AG08395 (cell line): ENCODE measurements at places on chromosomes 3 and 15.

DNA sequence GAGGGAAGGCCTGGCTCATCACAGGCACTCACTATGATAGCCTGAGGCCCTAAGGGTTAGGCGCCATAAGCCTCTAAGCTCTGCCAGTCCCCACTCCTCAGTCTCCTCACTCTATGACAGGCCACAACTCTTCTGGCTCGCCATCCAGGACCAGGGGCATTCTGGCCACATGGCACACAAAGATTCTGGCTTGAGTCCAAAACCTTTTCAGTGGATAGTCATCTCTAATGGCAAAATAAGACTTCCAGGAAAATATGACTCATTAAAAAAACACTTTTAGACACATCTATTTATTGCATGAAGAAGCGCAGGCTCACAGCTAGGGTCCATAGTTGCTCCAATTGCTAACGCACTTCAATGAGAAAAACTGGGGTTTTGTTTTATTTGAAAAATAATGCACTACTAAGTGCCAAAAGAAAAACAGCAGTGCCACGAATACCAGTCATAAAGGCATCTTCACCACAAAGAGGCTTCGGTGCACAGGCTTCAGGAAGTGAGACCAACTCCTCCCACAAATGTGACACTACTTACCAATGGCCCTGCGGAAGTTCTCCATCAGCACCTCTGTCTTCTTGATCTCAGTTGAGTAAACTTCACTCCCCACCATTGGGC is 11.1 kb downstream of the RUVBL1 start:
- DNase-seq = peak; percentile 55

GRCh38 chr15:85733416-85733815 is 61.3 kb downstream of the KLHL25 start:
- DNase-seq = no peak

DNA sequence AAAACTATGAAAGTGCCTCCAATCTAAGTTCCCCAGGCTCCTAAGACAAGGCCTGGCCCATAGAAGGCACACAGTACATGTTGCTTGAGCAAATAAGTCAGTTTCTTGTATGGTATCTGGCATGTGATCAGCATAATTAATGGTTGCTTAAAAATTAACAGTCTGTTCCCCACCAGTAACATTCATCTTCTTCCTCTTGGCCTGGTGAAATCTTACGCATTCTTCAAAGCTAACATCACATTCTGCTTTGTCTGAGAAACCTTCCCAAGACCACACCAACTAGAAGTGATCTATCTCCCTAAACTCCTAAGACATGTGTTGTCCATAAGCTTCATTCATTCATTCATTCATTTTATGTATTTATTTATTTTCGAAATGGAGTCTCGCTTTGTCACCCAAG is 48.1 kb downstream of the LIPC start:
- DNase-seq = no peak

GRCh38 chr3:160665784-160666526 is 11.0 kb upstream of the ARL14 start:
- peak; percentile 10 for DNase-seq

- no peak for DNase-seq
Observed at GRCh38 chr3:127666676-127667075, 6.1 kb upstream of the ABTB1 start.

DNA sequence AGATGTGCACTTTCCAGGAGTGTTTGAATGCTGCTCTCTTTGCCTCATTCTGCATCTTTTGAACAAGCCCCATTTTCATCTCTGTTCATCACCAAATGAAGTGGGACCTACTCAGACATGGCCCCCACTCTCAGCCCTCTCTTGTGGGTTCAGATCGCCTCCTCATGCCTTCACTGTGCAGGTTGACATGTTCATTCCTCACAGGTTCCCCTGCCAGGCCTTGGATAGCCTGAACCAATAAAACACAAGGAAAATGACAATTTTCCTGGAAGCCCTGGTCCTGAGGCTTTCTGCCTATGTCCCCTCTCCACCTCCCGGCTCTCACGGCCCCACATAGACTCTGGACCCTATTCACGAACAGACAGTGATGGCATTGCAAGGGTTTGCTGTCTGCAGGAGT is 17.7 kb downstream of the KLF15 start:
- DNase-seq = no peak

- DNase-seq = no peak
Observed at GRCh38 chr3:144548346-144548745, 576.7 kb downstream of the DIPK2A start.

GRCh38 chr3:158355623-158356588 is 215.1 kb upstream of the MLF1 start:
- no peak for DNase-seq
